ENCODE measurements at places on chromosomes 12 and 14.

DNA sequence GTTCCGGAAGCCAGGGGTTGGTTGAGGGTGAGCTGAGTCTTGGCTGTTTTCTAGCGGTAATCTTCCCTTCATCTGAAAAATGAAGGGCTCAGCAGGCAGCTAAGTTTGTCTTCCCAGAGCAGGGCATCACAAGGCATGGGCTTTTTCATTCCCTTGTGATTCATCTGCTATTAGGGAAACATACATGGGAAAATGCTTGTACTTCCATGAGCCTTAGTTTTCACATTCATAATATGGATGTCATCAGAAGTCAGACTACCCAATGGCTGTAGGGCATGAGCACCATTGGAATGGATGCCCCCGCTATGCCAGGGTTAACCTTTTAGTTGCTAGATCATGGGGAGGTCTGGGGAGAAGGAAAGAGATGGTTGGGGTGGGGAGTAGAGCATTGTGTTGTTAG is 18.7 kb downstream of the HELB start:
- no peak for DNase-seq

DNA sequence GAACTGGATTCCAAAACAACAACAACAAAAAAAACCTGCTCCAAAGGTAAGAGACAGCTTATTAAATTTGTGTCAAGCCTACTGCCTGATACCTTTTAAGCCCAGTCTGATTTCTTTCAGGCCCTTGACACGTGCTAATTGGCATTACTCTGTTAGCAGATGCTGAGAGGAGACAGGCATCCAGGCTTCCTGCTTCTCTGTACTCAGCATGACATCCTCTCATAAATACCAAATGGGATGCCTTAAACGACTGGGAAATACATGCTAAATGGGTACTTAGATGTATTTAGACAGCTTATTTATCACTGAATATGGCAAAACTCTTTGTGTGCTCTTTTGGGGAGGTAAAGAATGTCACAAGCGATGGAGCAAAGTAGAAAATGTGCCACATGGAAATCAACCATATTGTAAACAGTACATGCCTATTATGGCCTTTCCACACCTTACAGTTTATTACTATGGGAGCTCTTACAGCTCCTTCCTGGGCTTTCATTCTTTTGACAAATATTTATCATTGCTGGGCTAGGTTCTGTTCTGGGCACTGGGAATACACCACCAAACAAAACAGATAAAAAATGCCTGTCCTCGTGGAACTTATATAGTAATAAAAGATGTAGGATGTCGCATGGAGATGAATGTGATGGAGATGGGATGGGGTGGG is 11.5 kb upstream of the PCED1B start:
- DNase-seq, result no peak

- no peak for DNase-seq
These were observed 804.5 kb downstream of the NRXN3 start for GRCh38 chr14:78974691-78975090.

DNA sequence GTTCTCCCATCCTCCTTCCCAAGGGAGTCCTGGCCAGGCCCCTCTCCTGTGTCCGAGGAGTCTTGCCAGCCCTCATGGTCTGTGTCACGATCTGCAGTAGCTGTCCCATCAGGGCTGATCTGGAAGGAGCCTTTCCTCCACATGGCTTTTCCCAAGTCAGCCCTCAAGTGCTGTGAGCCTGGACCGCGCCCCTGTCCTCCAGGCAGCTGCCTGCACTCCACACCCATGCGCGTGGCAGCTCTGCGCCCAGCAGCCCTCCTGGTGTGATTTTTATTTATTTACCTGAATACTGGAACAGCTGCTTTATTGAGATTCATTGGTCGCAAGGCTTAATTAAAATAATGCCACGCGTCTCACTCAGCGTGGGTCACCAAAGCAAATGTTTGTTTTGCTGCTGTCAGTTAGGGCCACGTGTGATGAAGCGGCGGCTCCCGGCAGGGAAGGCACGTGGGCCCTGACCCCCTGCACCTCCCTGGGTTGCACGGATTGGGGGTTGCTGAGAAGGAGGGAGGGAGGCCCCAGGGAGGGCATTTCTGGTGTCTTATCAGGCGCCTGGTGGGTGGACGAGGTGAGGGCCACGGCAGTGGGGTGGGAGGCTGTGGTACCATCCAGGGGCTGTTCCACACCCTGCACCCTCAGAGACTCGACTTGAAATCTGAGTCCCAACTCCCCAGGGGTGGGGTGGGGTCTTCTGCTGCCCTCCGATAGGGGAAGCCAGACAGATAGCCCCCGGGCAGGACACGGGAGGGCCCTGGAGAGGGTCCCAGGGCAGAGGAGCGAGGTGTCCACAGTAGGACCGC is 206.3 kb upstream of the C14orf180 start:
- DNase-seq, result no peak

GRCh38 chr14:59507752-59508103 is 23.4 kb downstream of the JKAMP start:
- no peak for DNase-seq

GRCh38 chr12:116313194-116313927 is 35.9 kb upstream of the MED13L start:
- no peak for DNase-seq

DNA sequence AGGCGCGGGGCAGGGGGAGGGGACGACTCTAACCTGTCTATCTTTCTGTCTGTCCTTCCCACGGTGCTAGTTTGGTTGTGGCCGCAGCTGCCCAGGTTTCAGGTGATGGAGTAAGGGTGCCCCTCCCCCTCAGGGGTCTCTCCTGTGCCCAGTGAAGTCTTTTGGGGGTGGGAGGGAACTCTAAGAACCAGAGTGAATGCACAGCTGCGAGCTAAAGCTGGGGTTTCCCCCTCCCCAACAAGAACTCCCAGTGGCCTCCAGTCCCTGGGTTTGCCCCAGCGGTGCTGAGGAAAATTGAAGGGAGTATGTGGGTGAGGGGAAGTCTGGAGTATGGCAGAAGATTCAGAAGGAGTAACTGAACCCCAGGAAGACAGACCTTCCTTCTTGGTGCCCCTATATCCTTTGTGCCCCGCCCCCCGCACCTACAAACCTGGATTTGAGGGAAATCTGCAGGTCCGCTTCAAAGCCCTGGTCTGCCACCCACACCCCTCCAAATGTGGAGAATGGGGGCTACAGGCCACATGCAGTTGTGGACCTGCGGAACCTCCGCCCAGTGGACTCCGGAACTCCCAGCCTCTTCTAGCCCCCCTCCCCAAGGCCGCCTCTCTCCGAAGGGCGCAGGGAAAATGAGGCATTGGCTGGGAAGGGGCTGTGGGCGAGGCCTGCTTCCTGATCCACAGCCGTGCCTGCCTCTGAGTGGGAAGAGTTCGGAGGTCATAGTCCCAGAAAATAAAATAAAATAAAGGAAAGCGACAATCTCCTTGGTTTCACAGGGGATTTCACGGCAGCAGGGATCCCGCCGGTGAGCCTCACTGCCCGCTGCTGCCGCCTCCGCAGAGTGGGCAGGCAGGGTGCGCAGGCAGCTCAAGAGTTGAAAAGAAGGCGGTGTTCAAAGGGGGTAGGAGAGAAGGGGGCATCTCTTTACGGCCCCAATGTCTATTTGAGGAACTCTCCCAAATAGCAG is 3.4 kb upstream of the HOXC9 start:
- DNase-seq, result no peak

DNA sequence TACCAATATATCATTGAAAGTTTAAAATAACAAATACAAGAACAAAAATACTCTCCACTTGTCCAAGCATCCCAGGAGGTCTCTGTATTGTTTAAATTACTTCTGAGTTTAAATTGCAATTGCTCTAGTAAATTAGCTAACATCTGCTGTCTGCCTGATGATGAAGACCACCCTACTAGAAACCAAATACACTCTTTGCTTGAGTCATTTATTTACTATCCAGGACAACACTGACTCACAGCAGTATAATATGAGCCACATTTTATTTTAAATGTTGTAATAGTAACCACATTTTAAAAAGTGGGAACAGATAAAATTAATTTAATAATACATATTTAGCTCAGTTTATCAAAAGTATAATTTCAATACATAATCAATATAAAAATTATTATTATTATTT is 62.9 kb upstream of the EEA1 start:
- no peak for DNase-seq

GRCh38 chr12:132477017-132477702 is 12.8 kb upstream of the FBRSL1 start:
- no peak for DNase-seq

GRCh38 chr12:56198836-56199235 is 9.6 kb upstream of the SMARCC2 start:
- DNase-seq, result no peak

DNA sequence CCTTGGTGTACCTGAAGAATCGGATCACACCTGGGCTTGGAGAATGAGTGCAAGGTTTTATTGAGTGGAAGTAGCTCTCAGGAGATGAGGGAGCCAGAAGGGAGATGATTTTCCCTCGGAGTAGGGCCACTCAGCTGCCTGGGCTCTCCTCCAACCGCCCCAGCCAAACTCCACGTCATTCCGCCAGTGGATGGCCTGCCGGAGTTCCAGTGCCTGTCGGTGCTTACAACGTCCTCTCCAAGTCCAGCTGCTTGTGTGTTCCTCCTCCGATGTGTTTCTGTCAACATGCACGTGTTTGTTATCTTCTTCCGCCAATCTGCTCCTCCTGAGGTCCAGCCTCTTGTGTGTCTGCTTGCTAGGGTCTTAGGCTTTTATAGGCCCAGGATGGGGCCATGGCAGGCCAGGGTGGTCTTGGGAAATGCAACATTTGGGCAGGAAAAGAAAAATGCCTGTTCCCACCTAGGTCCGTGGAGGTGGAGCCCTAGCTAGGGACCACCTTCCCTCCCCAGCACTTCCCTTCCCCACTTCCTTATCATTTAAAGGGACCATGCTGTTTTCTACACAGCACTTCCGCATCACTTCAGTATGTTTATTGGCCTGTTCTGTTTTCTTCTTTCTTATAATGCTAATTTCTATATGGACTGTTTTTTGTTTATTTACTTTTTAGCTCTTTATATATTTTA is 343.2 kb downstream of the PDZRN4 start:
- no peak for DNase-seq

GRCh38 chr12:100166232-100166631 is 23.6 kb upstream of the BLTP3B start:
- DNase-seq, result no peak

- no peak for DNase-seq
These were observed 61.5 kb upstream of the PLEKHG7 start for GRCh38 chr12:92641291-92641690.

- DNase-seq, result peak; percentile 75
These were observed at the start of gene DRAM1 for GRCh38 chr12:101876861-101877805. DRAM1 (plus strand) TSS chr12:101877580; CDS start chr12:101877790, 210 bp downstream.

DNA sequence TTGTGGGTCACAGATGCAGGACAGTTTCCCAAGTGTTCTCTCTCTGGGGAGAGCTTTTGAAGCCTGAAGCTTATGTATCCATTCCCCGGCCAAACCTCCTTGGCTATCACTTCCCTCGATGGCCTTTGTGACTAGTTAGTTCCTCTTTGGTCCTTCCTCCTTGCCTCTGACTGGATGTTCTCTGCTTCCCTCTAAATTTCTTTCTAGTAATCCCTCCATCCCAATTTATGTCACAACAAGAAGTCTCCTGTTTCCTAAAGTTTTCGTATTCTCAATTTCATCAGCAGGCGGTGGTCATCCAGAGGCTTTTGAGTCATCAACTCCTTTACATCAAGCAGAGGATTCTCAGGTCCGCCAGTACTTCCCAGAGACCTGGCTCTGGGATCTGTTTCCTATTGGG is 27.5 kb downstream of the A2ML1 start:
- no peak for DNase-seq

DNA sequence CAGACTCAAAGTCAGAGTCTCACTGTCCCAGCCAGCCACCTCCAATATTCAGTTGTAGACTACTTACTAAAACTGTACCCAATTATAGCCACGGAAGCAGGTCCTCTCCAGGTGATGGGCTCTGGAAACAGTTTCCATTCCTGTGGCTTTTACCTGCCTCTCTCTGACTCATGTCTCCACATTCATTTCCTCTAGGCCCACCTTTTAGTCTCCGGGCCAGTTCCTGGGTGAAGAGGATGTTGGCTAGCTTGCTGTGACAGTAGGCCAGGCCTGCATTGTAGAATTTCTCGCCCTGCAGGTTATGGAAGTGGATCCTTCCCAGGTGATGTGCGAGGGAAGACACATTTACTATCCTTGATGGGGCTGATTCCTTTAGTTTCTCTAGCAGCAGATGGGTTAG is 5.6 kb downstream of the RDH11 start:
- DNase-seq, result no peak

DNA sequence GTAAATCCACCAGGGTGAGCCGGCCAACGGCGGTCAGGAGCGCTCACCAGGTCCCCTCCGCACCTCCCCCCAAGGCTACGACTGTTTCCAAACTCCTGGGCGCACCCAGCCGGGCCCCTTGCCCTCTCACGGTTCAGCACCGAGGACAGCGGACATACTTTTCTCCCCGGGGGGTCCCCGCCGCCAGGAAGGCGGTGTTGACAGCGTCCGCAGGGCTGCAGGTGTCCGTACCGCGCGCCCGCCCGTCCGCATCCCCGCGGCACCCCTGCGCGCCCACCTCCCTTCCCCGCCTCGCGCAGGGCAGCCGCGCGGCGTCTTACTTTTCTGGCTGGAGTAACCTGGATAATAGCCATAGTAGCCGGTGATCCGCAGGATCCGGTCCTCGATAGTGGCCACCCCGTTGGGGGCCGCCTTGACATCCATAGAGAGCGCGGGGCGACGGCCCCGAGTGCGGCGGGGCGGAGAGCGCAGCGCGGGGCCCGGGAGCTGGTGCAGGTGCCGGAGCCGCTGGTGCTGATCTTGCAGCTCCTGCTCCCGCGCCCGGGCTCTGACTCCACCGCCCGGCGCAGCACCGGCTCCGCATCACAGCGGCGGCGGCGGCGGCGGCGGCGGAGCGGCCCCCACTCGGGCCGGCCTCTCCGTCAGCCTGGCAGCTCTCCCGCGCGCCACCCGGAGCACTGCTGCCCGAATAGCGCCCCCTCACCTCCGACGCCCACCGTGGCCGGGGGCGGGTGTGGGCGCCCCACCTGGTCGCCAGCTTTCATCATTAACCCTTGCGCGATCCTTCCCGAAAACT is at the start of gene SLC35F4:
Gene SLC35F4 (minus strand): TSS at position 690 of the 796 bp plus-strand sequence.
- DNase-seq, result no peak

DNA sequence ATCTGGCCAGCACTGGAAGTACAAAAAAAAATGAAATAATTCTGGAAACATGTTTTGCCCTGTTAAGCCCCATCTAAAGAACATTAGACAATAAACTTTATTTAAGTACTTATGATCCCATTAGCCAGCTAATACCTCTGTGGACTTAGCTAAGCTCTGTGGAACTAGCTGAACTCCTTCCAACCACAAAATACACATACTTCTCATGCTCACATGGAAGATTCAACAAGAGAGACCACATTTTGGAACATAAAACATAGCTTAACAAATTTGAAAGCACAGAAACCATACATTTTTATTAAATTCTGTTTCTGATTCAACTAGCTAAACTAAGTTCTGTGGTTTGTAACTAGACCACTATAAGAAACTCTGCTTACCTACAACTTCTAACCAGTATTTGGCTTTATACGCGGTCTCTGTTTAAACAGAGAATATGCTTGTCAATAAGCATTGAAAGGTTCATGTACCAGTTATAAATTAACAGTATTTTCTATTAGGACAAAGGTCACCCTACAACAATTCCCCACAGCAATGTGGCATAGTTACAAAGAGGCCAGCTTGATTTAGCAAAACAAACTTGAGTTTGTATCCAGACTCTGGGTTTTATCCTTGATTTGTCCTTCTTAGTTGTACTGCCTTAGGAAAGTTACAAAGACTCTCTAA is 300.1 kb downstream of the C12orf50 start:
- DNase-seq, result peak; percentile 1
